ENCODE measurements at places on chromosomes 16 and 17. TPM values are rescaled to one million over a fixed set of nuclear protein-coding genes. Genes with fewer than 3 reads are reported as not detected.

GNGT2 gene
- 1.1 TPM for total RNA-seq

DNA sequence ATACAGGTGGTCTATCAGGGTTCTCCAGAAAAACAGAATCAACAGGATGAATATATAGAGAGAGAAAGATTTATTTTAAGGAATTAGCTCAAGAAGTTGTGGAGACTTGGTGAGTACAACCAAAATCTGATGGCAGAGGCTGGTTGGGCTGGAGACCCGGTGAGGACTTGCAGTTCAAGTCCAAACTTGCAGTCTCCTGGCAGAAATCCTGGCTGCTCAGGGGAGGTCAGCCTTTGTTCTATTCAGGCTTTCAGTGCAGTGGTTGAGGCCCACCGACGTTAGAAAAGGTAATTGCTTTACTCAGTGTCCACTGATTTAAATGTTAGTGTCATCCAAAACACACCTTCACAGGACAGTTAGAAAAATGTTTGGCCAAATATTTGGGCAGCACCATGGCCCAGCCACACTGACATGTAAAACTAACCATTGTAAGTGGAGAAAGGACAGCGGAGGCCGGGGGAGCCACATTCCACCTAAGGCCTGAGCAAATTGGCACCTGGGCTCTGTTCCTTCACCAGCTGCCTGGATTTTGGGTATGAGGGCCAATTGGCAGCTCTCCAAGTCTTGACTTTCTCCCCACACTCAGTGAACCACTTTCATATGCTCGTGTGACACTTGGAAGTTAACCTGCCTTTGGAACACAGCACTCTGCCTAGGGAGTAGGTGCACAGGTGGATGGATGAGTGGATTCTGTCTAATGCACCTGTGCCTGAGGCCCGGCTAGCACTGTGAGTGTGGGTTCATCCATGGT is 54.7 kb downstream of the CACNG5 start:
- no peak for DNase-seq

GRCh38 chr17:1878419-1879121 is 48.8 kb downstream of the RPA1 start:
- DNase-seq: no peak

CARD14 gene
- total RNA-seq: 0.39 TPM

TSNAXIP1 gene
- 0.51 TPM for total RNA-seq
